ENCODE measurements at places on chromosomes 6 and 20.

DNA sequence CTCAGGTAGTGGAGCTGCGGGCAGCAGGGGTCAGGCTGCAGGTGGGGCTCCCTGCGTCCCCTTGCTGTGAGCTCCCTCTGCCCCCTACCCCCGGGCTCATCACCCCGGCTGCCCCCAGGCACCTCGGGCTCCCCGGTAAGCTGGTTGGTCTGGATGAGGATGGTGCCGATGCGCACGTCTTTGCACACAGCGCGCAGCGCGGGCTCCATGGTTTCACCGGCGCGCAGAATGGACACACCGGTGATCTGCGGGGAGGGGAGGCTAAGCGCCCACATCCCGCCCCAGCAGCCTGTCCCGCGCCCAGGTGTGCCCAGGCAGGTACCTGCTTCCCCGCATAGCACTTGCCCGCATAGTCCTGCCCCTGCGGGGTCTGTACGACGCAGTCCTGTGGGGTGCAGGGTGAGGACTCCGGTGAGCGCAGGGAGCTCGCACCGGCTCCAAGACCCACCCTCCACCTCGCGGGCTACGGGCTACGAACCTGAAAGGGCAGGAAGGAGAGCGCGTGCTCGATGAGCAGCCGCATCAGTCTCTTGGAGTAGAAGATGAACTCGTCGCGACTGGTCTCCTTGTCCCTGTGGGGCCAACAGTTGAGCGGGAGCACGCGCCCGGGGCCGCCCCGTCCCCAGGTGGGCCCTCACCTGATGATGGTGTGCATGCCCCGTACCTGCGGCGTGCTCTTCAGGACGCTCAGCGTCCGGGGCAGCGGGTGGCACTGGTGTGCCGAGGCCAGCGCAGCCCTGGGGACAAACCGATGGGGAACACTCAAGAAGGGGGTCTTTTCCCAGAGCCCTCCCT, 15.5 kb downstream of the UCKL1 start:
- no peak for DNase-seq

- DNase-seq: no peak
Observed at GRCh38 chr6:356828-357251, 34.7 kb upstream of the IRF4 start.

- no peak for DNase-seq
Observed at GRCh38 chr20:52242237-52243230, 51.0 kb upstream of the ZFP64 start.

GRCh38 chr6:137391061-137391814, 103.0 kb downstream of the OLIG3 start:
- no peak for DNase-seq

- no peak for DNase-seq
Observed at GRCh38 chr6:133247581-133247980, 6.4 kb downstream of the EYA4 start.

DNA sequence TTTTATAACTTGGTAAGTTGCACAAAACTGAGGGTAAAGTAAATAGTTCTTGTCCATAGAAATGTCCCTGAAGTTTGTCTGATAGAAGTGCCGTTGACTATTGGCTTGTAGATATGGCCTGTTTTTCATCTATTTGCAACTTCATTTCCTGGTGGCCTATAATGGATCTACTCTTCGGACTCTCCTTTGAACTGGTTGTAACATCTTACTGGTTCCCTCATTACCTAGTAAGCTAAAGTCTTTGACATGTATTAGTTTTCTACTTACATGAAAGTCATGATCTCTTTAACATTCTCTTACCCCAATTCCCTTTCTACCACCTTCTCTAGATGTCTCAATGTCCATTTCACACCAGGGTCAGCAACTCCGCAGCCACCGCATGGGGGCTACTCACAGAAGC, 146.3 kb downstream of the GRM4 start:
- DNase-seq: no peak

- DNase-seq: no peak
Observed at GRCh38 chr6:25428758-25429317, 149.7 kb downstream of the CARMIL1 start.

DNA sequence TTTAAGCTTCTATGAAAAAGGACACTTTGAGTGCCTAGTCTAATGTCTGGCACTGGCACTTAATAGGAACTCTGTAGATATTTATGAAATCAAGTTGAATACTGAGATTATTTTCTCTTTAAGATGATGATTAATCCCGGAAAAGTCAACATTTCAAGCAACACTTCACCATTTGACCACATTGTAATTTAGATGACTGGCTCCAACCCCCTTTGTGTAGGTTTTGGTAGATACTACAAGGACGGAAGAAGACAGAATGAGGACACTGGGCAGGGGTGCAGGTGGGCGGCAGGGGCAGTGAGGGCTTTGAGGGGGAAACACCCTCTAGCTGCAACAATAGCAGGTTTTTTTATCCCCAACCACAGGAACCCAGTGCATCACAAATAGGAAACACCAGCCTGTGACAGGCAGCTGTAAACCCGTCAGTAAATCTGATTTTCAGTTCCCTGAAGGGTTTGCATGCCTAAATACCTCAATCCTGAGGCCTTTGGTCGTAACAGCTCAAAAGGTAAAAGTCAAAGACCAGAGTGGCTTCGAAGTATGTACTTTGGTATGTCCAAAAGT, 4.6 kb downstream of the DTNBP1 start:
- DNase-seq: no peak

Data from GM04503 (cell line).